SK-N-DZ (cell line): ENCODE measurements at places on chromosomes 5 and 9.

DNA sequence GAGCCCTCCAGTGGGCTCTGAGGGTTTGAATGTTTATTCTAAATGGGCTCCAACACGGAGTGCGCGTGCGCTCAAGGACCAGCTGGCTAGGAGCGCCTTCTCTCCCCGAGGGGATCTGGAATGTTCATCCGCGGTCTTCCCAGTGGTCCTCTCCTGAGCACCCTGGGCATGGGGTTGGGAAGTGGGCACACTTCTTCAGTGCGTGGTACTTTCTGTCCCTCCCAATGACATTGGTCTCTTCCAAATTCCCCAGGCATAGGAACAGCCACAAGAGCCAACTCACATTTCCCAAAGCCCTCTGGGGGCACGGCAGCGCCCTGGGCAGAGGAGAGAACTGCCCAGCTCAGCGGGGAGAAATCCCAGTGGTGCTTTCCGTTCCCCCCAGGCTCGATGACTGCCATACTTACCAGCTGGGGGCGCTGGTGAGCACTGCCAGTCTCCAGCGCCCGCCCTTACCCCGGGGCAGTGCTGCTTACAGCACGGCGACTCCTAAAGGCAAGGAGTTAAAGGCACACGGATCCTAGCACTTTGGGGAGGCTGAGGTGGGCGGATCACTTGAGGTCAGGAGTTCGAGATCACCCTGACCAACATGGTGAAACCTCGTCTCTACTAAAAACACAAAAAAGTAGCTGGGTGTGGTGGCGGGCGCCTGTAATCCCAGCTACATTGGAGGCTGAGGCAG, 29.9 kb upstream of the OBP2B start:
- no peak for DNase-seq

DNA sequence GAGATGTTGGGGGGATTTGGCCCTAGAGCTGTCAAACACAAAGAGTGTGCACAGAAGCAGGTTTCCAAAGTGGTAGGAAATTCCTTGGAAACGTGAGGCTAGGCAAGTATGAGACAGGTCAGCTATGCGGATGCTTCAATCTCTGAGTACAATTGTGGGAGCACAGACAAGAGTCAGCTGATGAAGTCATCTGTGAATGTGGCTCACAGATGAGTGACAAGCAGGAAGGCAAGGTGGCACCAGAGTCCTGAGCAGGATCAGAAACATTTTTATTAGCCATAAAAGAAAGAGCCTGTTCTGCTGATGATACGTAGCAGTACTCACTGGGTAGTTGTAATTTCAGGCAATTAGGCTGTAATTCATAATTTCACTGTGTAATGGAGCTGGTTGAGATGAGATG, 117.0 kb downstream of the DCP2 start:
- no peak for DNase-seq

- DNase-seq: no peak
These were observed 465.7 kb downstream of the DTWD2 start for GRCh38 chr5:118522626-118523025.

DNA sequence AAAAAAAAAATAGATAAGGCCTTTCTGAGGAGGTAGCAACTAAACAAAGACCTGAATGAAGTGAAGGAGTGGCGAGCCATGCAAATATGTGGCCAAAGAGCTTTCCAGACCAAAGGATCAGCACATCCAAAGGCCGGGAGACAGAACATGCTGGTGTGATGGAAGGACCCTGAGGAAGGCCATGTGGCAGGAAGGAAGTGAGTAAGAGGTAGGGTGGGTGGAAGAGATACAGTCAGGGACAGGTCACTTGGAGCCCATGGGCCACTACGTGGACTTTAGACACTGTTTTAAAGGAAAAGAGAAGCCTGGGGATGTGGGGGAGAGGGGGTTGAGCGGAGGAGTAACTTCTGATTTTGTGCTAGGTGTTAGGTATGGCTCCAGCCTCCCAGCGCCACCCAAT, 31.3 kb downstream of the SPRY4 start:
- DNase-seq: no peak

- no peak for DNase-seq
These were observed 10.7 kb upstream of the AGPAT2 start for GRCh38 chr9:136697821-136698526.

DNA sequence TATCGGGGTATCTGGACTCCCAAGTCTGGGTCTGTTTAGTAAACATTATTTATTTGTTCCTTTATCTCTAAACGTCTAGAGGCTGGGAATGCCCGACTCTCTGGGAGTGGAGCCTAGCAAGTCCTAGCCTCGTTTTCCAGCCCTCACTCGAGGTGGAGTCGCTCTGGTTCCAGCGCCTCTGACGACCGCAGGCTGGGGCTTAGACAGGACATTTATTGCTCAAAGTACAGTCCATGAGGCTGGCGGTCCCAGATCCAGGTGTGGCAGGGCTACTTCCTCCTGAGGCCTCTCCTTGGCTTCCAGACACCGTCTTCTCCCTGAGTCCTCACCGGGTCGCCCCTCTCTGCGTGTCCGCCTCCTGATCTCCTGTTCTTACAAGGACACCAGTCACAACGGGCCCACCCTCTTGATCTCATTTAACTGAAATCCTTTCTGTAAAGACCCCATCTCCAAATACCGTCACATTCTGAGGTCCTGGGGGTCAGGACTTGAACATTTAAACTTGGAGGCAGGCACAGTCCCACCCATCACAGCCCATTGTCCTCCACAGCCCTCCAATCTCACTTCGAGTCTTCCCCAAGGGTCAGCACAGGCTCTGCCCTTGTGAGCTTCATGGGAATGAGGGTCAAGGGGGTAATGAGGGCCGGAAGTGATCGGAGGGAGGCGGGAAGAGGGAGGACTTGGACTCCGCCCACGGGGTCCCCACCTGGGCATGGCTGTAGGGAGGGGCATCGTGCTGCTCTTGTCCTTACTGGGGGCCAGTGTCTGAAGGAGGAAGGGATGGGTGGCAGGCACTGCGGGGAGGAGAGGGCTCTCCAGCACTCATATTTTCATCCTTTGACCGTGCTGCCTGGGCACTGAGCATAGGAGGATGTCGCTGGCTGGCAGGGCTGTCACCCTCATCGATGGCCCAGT, 12.2 kb upstream of the CLPTM1L start:
- DNase-seq: no peak

DNA sequence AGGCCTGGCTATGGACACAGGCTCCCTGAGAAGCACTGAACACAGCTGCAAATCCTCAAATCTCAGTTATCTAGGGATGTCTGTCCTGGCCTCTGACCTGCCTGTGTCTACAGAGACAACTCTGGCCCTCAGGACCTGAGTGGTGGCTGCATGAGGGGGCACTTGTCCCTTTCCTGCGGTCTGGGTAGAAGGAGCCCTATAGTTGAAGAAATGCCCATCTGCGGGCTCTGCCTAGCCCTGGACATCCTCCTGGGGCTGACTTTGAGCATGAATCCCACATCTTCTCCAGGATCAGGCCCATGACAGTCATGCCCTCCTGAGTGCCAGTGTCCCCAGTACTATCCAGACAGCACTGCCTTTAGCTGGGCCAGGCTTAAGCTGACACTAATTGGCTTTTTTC, 10.0 kb downstream of the DNAJB5 start:
- DNase-seq: no peak

- no peak for DNase-seq
These were observed 51.1 kb downstream of the C9orf152 start for GRCh38 chr9:110156902-110157301.

GRCh38 chr5:74296685-74297408, 343.7 kb downstream of the ENC1 start:
- peak; percentile 42 for DNase-seq

GRCh38 chr9:121388140-121388905, 18.3 kb upstream of the STOM start:
- no peak for DNase-seq

DNA sequence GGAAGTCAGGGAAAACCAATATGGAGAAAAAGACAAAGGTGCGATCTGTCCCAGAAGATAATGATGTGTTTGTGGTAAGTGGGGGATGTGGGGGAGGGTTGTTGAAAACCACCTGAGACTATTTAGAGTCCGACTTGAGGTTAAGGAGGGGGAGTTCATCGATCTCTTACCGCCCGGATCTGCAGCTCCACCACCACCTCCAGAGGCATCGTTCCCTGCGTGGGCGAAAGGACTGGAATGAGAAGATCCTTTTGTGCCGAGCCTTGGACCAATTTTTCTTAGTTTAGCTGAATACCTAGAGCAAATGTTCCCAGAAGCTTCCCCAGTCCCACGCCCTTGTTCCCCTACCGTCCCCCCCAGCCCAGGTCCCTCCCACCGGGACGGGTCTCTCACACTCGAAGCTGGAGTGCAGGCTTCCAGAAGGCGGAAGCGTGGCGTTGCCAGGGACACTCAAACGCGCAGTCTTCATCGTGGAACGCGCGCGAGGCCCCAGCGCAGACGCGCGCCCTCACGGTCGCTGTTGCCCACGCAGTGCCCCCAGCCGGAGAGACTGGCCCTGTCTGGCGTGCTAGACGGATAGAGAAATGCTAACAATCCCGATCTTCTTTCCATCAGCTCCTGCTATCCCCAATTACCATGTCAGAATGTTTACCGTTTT, at the start of gene SPATA6L:
Gene SPATA6L, minus strand, starts transcription at position 439 of the 658 bp plus-strand sequence. Its CDS starts 230 bp downstream, at position 209.
- peak; percentile 4 for DNase-seq

- DNase-seq: no peak
These were observed 172.3 kb upstream of the CDH6 start for GRCh38 chr5:31021181-31021624.
